ENCODE measurements at places on chromosomes 4 and X.

DNA sequence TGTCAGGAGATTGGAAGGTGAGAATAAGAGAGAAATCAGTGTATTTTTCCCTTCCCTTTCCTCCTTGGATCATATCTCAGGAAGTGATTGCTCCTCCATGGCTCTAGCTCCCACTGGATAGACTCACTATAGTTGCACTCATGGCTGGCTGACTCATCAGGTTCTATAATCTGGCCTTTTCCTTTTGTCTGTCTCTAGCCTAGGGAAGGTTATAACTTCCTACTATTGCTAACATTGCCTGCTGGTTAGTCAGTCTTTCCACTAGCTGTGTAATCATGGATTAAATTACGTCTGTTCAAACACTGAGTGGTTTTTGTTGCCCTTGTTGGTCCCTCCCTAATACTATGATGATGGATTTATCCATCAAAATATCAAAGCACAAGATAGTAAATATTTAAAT, 195.5 kb upstream of the VEGFC start:
- no peak for DNase-seq

DNA sequence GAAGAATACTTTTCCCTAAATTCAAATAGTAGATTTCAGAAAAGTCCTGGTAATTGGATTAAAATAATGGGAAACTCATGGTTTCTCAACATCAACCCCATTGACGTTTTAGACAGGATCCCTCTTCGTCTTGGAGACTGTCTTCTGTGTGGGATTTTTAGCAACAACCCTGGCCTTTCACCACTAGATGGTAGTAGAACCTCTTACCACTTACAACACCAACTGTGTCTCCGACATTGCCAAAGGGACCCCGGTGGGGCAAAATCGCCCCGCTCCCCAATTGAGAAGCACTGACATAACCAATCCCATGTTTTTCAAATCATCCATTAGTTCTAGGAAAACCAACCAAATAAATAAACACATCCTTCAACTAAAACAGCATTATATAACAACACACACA, 16.9 kb upstream of the ANOS1 start:
- no peak for DNase-seq

- no peak for DNase-seq
These were observed 17.3 kb upstream of the F11 start for GRCh38 chr4:186248643-186249042.

DNA sequence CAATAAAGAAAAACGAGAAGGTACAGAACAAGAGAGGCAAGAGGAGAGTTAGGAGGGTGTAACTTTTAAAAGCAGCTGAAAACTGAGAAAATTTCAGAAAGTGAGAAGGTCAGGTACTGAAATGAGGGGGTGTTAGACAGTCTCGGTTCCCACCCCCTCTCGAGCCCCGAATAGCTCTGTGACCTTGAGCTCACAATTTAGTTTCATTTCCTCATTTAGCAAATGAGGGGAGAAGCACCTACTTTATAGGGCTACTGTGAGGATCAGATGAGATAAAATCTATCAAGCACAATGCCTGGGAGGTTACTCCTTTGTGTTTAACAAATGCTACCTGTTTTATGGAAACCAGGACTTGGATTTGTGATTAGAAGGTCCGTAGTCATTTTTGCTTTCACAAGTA, 4.9 kb downstream of the UGT8 start:
- no peak for DNase-seq

DNA sequence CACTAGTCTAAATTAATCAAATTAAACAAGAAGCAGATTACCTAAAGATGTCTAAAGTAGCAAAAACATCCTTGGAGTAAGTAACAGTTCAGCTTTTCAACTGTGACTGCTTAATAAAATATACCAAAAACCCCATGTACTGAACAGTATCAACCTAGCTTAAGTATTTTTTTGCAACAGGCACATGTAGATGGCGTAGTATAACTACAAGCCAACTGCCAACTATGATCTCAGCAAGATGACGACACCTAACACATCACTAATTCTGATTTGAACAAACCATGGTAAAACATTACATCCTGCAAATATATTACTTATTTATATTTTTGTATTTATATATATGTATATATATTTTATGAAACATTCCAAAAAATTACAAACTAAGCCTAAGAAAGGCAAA, 24.5 kb downstream of the DHX15 start:
- DNase-seq = no peak

DNA sequence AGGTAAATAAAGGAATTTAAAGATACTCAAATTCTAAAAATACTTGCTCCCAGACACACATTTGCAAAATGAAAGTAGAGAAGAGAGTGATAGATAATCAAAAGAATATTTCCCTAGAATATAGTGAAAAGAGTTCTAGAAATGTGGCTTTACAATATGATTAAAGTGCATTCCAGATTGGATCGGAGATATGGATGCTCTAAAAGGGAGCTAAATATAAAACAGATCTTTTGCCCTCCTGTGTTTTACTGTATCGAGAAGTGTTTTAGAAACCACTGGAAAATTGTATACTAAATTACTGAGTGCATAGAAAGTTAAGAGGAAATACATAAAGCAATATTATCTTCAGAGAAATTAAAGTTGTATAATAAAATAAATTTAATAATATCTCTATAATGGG, 1392.0 kb downstream of the TECRL start:
- DNase-seq = no peak

DNA sequence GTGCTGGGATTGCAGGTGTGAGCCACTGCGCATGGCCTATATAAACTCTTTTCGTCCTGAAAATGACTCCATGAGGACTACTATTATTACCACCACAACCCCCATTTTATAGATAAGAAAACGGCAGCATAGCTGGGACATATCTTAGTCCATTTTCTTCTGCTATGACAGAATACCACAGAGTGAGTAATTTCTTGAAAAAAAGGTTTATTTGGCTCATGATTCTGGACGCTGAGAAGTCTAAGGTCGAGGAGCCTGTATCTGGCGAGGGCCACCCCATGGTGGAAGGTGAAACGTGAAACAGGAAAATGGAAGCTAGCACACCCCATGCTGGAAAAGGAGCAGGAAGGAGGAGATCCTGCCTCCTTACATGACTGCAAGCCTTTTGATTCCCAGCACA, 68.9 kb downstream of the SMIM20 start:
- DNase-seq = no peak

DNA sequence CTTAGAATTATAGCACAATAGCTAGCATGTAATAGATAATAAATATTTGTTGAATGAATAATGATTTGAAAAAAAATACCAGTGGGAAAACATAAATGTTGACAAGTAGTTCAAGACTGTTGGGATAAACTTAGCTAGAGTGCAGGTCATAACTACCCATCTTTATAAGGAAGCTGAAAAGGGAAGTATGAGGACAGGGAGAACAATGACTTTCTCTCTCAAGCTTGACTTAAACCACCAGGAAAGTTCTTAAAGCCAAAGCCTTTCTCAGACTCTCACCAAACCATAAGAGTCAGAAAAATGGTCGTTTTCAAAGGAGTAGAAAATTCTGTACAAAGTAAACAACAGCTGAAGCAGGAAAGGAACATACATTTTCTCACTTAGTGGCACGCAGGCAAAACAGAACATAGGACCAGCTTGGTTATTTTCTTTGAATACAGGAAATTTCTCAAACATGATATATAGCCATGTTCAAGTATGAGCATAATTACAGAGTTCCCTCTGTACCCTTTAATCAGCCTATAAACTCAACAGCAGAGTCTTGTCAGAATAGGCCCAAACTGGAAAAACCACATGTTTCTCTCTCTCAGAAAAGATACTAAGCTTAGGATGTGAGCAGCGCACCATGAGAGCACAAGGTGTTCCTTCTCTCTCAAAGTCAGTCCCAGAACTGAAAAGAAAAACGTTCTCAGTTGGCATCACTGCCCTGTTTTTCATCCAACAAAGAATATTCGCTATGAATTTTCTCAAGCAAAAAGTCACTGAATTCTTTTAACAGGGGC, 28.7 kb downstream of the MAPK10 start:
- no peak for DNase-seq

DNA sequence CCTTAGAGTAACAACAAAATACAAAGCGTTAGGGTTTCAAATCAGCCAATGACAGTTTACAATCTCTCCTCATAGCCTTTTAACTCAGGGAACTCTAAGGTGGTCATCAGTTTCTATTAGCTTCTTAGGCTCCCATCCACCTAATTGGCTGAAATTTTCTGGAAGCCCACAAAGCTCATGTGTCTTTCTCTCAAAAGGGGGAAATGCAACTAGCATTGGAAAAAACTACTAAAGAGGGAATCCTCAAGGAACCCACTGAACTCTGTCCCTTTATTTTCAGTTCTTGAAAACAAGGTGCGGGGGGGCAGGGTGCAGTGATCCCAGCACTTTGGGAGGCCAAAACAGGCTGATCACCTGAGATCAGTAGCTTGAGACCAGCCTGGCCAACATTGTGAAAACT, 56.4 kb downstream of the PDGFC start:
- no peak for DNase-seq

GRCh38 chr4:111453216-111453615, 692.0 kb upstream of the FAM241A start:
- no peak for DNase-seq

- DNase-seq = no peak
These were observed 170.1 kb downstream of the KLHL4 start for GRCh38 chrX:87687703-87688102.

- DNase-seq = no peak
These were observed 373.6 kb upstream of the MAGEB2 start for GRCh38 chrX:29841750-29842149.

GRCh38 chr4:120761070-120761469, 161.5 kb downstream of the PRDM5 start:
- DNase-seq = no peak

DNA sequence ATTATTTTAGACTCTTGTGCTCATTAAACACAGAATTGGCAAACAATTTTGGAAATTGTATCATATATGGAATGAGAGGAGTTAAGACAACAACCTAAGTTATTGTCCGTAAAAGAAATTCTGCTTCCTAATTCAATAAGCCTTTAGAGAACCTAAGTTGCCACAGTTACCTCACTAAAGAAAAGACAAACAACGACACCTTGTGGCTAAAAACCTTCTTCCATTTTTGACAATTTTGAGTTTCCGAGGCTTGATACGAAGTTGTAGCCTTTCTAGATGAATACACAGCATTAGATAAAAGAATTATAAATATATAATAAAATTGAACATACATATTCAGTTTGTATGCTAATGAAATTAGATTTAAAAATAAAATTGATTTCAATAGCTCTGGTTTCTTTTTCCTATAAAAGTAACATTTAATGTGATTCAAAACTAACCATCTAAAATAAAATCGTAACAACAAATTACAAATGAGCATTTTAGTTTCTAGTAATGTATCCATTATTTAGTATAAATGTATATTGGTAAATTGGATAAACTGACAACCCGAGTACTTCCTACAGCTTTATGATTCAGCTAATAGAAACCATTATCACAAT, 275.1 kb downstream of the GPM6A start:
- no peak for DNase-seq

GRCh38 chr4:97892592-97893266, 250.5 kb downstream of the STPG2 start:
- DNase-seq = no peak

DNA sequence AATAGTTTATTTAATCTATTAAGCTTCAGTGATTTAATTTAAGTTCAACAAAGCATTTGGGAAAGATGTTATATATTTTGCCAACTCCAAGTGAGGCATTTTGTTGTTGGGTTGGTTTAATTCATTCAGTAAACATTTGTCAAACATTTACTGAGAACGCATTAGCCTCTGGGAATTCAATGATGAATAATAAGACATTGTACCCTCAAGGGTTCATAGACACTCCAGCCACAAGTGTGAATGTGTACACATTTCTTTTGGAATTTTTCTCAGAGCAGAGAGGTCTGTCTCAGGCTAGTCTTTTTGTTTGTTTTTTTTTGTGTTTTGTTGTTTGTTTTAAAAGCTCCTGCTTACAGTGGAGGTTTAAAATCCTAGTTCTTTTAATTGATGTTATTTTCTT, 203.9 kb downstream of the SOWAHB start:
- no peak for DNase-seq

DNA sequence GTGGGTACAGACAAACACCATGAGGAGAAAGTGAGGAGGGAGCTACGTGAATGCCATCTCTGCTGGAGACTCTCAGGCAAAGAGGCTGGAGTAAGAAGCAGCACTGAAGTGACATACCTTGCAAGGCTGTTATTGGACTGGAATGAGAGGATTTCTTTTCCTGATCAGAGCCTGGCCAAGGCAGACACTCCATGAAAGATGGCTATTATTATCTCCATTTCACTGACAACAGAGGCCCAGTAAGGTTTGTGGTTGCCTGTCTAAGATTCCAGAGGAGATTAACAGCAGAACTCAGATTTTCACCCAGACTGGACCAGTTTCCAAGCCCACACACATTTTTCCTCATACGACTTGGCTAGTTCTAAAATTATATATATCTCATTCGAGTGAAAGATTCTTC, 162.0 kb upstream of the EOLA2 start:
- no peak for DNase-seq

GRCh38 chr4:20612313-20612712, 87.9 kb upstream of the PACRGL start:
- DNase-seq = no peak

GRCh38 chr4:161604516-161605300, 559.1 kb downstream of the FSTL5 start:
- no peak for DNase-seq

GRCh38 chrX:43589735-43590134, 66.4 kb upstream of the MAOA start:
- DNase-seq = no peak

DNA sequence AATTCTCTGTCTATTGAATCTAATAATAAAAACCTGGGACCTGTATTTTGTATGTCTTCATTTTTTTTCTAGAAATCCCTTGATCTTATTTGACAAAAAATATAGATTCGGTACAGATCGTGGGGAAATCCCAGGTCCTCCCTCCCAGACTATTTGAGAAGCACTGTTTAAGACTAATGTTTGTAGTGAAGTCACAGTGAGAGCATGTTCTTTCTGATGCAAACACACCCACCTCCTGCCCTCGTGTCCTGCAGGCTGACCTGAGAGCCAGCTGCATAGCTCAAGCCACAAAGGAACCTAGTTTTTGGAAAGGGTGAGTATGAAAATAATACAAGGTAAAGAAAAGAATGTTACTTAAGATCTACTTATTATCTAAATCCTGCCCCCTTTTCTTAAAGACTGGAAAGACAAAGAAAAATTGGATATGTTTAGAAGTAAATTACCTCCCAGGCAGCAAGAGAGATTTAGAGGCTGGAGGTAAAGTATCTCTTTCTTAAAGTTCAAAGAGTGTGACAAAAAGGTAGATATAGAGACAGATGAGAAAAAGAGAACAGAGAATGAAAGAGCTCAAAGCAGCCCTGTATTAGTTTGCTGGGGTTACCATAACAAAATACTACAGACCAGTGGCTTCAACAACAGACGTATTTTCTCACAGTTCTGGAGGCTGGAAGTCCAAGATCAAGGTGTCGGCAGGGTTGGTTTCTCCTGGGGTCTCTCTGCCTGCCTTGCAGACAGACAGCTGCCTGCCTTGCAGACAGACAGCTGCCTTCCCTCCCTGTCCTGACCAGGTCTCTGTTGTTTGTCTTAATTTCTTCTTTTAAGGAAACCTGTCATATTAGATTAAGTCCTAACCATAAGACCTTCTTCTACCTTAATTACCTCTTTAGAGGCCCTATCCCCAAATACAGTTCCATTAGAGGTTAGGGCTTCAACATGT, 20.4 kb upstream of the DCTD start:
- DNase-seq = no peak

- DNase-seq = no peak
These were observed 556.8 kb upstream of the LCORL start for GRCh38 chr4:18578307-18578706.
